ENCODE measurements at places on chromosomes 5 and 9.
A peak's percentile ranks its signal among the peaks of the same experiment; 100 is the strongest.

- no peak for DNase-seq
Measured at GRCh38 chr9:108158236-108158995, 668.8 kb upstream of the KLF4 start.

DNA sequence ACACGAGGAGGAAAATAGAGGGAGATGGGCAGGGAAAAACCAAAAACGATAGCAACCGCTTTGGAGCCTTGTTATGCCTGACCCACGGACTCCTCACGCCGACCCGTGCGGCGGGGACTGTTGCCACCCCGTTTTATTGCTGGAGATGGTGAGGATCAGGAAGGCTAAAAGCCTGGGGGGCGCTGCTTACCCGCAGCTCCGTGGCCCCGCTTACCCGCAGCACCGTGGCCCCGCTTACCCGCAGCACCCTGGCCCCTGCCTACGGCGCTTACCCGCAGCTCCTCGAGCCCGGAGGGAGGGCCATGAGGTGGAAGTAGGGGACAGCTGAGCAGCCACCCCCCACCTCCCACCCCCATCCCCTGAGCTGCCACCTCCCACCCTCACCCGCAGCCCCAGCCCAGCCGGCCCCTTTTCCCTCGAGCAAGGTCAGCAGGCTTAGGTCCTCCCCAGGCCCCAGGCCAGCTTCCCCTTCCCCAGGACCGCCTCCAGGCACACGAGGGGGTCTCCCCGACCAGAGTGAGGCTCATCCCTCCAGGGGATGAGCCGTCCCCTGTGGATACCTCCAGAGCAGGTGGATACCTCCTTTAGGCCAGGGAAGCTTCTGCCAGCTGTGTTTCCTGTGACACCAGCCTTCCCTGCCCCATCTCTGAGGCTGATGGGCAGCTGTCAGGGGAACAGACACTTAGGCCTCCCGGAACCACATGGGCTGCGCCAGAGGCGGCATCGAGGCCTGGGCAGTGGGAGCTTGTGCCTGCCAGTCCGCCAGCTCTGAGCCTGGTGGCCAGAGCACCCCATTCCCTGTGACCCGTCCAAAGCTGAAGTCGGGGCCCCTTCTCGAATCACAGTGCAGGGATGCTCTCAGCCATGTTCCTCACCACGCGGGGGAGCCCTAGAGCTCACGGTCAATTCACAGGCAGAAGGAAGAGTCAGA, 92.3 kb downstream of the LMX1B start:
- DNase-seq, result no peak

DNA sequence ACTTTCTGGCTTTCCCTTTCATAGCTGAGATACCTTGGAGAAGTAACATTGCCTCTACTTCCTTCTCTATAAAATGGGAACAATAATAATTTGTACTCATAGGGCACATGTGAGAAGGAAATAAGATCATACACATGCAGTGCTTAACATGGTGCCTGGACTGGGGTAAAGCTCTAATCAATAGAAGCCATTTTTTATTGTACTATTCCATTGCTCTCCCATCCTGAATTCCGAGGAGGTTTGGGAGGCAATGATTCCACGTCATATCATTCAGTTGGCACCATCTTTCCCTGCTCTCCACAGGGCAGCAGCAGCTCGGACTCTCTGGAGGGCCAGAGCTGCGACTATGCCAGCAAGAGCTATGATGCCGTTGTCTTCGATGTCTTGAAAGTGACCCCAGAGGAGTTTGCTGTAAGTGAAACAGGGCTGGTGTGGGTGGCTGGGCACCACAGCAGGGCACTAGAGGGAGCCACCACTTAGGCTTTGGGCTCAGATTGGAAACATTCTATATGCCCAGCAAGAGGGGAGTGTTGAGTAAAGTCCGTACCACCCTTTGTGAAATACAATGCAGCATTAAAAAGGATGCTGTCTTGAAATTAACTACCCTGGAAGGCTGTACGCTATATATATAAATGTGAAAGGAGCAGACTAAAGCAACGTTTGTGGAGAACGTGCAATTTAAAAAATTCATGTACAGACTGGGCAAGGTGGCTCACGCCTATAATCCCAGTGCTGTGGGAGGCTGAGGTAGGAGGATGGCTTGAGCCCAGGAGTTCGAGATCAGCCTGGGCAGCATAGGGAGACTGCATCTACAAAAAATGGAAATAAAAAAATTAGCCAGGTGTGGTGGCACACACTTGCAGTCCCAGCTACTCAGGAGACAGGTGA, 51.2 kb downstream of the RALGPS1 start:
- no peak for DNase-seq

DNA sequence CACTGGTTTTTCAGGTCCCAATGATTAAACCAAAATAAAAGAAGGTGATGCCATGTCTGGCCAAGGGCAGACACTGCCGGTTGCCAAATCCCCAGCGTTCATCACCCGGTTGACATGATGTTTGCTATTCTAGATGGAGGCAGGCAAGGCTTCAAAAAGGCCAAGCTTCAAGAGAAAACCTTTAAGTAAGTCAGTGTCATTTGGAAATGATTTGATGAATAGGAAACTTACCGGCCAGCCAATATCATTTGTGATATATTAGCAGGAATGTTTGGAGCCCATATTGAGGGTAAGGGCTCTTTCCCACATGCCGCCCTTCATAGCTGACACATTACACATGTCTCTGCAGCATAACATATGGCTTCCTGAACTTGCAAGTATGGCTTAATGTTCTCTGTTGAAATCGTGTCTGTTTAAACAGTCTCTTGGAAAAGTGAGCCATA, 89.5 kb upstream of the TTC23L start:
- peak; percentile 89 for DNase-seq

DNA sequence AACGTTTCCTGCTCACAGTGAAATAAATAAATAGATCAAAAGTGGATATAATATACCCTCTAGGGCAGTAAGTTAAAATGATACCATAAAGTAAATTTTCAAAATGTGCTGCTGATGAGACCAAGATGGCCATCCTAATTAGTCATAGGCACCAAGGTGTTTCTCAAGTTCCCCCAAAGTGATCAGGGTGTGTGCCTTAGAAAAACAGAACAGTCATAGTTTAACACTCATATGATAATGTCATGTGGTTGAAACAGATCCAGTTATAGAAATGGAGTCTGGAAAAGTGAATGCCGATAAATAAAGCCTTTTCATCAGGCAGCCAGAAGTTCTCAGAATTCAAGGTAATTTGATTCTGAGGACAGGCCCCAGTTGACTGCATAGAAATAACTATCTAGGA, 161.5 kb upstream of the CDKN2B start:
- DNase-seq, result no peak

GRCh38 chr9:108367188-108367587, 488.6 kb downstream of the ACTL7B start:
- DNase-seq, result no peak

DNA sequence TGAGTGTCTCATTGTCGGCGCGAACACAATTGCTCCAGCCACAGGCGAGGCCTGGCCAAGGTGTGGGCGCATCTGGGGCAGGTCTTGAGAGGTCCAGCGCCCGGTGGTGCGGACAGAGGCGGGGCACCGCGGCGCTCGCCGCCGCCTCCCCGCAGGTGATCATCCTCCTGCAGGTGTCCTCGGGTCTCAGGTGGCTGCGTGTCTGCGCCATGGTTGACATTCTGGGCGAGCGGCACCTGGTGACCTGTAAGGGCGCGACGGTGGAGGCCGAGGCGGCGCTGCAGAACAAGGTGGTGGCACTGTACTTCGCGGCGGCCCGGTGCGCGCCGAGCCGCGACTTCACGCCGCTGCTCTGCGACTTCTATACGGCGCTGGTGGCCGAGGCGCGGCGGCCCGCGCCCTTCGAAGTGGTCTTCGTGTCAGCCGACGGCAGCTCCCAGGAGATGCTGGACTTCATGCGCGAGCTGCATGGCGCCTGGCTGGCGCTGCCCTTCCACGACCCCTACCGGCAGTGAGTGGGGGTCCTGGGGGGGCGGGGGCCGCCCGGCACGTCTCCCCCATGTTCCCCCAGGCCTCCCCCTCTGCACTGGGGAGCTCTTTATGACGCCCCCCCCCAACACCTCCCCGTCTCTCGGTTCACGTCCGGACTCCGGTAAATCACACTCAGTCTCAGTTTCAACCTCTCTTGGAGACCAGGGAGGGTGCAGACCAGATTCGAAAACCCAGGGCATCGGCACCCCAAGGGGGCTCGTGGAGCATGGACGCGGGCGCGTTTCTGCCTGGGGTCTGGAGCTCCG, 446 bp downstream of the NXNL2 start:
- DNase-seq, result no peak

DNA sequence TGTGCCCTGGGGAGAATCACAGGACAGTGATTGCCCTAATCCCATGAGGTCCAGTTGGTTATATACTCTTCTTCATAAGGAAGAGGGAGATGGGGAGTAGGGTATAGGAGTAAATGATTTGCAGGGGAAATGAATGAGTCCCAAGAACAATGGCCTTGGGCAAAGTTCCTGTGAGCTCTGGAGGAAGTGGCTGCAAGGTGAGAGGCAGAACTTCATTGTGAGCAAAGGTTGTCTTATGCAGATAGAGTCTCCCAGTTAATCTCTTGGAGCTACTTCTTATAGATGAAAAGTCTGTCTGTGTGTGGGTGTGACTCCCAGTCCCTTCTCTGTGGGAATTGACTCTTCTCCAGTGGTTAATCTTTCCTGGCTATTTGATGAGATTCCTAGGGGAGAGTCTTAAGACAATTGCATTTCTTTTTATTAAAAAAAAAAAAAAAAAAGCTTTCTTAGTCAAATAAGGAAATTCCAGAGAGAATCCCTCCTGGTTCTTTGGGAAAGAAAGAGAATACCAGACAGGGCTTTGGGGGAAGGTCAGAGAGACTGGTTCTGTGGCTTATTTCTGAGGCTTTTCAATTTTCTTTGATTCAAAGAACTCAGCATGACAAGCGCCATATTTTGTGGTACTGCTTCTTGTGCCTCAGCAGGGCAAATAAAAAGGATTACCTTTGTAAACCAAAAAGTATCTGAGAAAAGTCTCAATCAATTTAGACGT, 33.6 kb upstream of the MEGF10 start:
- DNase-seq, result no peak

DNA sequence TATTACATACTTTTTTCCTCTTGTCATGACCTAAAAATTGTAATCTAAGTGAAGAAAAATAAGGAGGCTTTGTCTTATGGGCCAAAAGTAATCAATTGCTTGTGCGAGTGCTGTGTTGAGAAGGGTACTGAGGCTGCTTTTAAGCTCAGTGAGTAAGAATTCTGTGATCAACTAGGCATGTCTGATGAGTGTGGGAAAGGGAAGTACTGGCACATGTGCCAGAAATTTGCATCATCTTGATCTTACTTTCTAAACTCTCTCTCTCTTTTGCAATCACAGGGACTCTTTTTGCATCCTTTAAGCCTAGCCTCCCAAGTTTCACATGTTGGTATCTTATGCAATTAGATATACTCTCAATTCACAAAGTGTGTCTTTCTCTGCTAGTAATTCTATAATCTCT, 329.9 kb downstream of the KIF4B start:
- no peak for DNase-seq

- DNase-seq, result no peak
Measured at GRCh38 chr5:44486591-44486990, 97.4 kb upstream of the FGF10 start.

DNA sequence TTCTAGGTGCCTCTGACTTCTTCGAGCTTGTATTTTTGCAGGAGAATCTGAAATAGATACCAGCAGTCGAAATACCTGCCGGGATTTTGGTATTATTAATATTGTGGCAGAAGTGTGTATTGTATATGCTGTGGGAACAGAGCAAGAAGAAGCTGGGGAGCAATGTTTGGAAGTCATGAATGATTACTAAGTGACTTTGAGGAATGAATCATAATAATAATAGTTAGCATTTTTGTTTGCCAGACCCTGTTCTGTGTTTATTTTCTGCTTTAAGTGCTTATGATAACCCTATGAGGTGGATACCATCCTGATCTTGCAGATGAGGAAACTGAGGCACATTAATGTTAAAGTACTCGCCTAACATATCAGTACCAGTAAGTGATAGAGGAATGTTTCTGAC, 32.4 kb downstream of the RAB24 start:
- no peak for DNase-seq

DNA sequence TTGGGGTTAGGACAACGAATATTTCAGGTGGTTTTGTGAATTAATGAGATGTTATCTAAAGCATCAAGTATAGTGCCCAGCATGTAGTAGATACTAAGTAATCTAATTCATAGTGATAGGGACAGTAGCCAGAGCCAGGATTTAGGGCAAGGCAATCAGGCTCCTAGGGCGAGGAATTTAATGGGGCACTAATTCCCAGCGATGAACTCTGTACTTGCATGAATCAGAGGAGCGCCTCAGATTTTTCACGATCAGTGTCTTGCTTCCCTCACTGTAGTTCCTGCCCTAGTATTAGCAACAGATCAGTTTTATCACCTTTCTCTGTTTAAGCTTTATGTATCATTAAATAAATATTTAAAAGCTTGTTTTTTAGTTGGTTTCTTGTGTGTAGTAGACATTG, 3.1 kb downstream of the AGGF1 start:
- no peak for DNase-seq

DNA sequence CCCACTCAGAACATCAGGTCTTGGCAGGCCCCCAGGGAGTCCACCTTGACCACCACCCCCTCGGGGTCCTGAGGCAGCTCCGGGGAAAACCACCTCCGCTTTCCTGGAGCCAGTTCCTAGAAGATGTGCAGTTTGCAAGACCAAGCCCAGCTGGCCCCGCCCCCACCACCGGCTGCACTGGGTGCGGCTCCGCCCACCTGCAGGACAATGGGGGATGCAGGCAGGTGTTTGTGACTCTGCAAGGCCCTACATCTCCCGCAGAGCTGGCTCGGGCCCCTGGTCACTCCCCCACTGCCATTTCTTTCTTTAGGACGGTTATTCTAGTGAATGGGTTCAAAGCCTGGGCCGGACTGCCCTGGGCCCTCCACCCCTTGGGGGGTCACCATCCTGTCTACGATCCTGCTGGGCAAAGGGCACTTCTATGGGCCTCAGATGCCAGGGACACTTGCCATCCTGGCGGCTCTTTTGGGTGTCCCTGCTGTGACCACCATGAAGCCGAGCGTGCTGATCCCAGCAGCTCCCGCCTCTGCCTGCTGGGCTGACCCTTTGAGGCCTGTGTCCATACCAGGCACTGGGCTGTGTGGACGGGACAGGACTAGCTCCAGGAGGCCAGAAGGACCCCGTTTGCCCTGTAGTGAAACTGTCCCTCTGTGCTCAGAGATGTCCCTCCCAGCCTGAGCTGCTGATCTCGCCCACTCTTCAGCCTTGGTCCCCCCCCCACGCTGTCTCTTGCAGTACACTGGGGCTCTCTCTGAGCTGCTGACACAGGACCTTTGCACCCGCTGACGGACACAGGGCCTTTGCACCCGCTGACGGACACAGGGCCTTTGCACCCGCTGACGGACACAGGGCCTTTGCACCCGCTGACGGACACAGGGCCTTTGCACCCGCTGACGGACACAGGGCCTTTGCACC, 5.9 kb upstream of the NACC2 start:
- no peak for DNase-seq

GRCh38 chr9:108599571-108599970, 256.2 kb downstream of the ACTL7B start:
- no peak for DNase-seq

- no peak for DNase-seq
Measured at GRCh38 chr5:79834098-79834753, 144.6 kb downstream of the CMYA5 start.

GRCh38 chr5:102532123-102532522, 33.3 kb upstream of the SLCO6A1 start:
- DNase-seq, result no peak

- no peak for DNase-seq
Measured at GRCh38 chr5:133641683-133642082, 29.3 kb upstream of the FSTL4 start.
